ENCODE measurements at places on chromosomes 7 and 10.
A peak's percentile ranks its signal among the peaks of the same experiment; 100 is the strongest.

- DNase-seq, result no peak
Observed at GRCh38 chr7:89238156-89238555, 442.6 kb upstream of the TEX47 start.

GRCh38 chr10:117662126-117662525 is 119.6 kb downstream of the EMX2 start:
- DNase-seq, result no peak

DNA sequence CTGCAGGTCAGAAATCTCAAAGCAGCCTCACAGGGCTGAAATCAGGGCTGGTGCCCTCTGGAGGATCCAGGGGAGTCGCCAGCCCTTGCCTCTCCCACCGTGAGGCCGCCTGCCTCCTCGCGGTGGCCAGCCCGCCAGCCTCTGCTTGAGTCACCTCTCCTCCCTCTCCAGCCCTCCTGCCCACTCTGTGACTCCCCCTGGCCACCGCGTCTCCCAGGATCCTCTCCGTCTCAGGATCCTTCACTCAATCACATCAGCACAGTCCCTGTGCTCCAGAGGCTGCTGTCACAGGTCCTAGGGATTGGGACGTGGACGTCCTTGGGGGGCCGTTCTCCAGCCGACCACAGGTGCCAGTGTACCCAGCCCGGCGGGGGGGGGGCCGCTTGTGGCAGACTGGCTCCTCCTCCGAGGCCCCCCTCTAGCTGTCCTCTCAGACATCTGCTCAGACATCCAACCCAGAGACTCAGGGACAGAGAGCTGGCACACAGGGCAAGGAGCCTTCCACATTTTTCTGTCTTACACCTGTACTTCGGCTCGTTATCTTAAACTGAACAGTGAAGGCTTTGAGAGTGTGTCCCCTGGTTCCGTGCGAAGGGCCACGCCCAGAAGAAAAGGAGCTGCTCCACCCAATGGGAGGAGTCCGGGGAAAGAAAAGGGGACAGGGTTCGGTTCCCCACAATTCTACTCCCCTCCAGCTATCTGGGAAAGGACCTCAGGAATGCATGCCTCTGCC is 9.4 kb upstream of the PPP2R2D start:
- no peak for DNase-seq

GRCh38 chr7:157937406-157937805 is 600.6 kb downstream of the DNAJB6 start:
- DNase-seq, result no peak

DNA sequence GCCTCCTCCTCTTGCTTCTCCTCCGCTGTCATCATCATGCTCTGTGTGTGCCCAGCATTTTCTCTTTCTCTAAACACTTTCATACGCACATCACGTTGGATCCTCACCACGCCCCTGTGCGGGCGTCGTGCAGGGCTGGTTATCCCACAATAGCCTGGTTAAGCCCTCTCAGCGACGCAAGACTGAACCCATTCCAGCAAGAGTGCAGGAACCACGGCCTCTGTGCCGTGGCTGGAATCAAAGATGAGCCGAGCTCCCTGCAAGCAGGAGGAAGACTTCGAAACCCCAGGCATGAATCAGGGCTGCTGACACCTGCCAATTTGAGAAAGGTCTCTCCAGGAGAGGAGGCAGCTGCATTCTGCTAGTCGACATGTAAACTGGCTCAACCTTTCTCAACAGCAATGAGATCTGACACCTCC is 74.8 kb upstream of the FOXK1 start:
- DNase-seq, result no peak

DNA sequence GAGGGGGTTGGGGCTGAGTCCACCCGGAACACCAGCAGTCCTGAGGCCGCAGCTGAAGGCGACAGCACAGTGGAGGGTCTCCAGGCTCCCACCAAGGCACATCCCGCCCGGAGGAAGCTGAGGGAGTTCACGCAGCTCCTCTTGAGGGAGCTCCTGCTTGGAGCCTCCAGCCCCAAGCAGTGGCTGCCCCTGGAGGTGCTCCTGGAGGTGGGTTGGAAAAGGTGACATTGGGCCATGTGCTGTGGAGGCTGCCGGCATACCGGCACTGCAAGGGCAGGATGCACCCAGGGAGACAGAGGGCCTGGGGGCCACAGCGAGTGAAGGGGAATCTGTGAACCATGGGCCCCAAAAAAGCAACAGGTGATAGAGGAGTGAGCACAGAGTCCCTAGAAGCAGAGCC is 119.4 kb downstream of the LRRC18 start:
- no peak for DNase-seq

DNA sequence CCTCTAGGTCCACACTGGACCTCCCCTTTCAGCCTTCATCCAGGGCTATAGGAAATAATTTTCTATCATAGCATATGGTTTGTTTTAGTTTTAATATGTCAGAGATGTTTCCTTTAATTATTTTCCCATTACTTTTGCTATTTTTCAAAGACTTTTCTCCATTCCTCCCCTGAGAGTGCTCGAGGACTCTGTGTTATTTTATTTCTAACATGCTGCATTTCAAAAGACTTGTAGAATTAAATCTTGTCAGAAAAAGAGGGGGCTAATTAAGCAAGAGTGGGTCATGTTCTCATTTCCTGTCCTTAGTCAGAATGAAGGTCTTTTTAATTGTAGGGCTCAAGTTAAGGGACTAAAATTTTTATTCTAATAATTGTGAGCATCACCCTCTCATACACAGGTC is 71.6 kb upstream of the CTTNBP2 start:
- no peak for DNase-seq

GRCh38 chr10:51547941-51548340 is 151.5 kb downstream of the CSTF2T start:
- no peak for DNase-seq

DNA sequence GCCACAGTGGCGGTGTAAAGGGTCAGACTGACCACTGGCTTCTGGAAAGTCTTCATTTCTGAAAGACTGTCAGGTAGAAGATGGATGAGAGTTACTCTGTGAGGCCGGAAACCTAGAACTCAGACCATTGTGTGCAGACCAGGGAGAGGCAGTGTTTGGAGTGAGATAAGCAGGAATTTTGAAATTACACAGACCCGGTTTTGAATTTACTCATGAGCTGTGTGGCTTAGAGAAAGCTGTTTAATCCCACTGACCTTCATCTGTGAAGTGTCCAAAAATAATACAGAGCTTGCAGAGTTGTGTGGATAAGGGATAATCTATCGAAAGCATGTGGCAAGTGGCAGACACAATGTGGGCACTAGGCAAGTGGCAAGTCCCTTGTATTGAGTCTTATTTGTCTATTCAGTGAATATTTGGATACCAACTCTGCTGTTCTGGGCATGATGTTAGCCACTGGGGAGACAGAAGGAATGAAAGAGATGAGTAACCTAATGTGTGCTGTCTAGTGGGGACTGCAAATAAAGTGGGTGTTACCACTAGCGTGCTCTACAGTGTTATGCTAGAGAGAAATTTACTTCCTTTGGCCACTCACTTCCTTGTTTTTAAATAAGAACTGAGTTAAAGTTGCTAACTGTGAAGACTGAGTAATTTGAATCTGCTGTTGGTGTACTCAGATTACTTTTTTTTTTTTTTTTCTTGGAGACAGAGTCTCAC is 69.4 kb downstream of the KIAA1217 start:
- no peak for DNase-seq

GRCh38 chr10:78511324-78512204 is 477.9 kb downstream of the RPS24 start:
- DNase-seq, result no peak

DNA sequence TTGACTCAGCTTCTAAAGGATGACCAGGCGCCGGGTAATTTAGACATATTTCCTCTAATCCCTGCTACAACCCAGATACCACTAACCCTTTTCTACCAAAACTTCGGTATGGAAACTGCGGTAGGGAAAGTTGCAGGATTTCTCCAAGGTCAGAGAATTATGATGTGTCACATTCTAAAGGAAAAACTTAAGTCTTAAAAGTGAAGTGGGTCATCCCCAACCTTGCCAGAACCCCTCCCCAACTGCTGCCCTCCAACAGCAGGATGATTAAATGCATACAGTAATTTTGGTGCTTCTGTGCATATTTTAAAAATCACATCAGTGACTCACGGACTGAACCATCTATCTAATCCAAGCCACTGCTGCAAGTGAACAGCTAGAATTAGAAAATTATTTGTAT is 52.7 kb downstream of the GRB10 start:
- no peak for DNase-seq

GRCh38 chr7:18202315-18203045 is 174.8 kb upstream of the PRPS1L1 start:
- no peak for DNase-seq

- no peak for DNase-seq
Observed at GRCh38 chr10:60123668-60124067, 217.3 kb upstream of the CCDC6 start.

DNA sequence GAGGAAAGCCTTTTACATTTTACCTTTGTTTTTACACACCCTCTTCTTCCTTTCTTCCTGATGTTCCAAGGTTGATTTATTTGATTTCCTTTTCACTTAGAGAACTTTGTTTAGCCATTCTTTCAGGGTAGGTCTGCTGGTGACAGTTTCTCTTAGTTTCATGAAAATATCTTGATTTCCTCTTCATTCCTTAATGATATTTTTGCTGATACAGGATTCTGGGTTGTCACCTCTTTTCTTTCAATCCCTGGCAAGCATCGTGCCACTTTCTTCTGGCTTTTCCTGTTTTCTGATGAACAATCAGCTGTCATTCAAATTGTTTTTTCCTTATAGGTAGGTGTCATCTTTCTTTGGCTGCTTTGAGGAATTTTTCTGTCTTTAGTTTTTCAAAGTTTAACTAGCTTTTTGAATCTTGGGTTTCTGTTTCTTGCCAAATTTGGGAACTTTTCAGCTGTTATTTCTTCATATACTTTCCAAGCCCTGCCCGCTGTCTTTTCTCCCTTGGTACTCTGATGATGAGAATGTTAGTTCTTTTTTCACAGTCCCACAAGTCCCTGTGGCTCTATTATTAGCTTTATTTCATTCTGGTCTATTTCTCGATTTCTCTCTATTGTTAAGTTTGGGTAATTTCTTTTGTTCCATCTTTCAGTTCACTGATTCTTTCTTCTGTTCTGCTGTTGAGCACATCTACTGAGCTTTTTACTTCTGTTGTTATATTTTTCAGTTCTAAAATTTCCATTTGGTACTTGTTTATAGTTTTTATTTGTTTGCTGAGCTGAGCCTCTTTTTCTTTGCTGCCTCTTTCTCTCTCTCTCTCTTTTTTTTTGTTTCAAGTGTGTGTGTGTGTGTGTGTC is 102.6 kb downstream of the CCNY start:
- DNase-seq, result no peak

DNA sequence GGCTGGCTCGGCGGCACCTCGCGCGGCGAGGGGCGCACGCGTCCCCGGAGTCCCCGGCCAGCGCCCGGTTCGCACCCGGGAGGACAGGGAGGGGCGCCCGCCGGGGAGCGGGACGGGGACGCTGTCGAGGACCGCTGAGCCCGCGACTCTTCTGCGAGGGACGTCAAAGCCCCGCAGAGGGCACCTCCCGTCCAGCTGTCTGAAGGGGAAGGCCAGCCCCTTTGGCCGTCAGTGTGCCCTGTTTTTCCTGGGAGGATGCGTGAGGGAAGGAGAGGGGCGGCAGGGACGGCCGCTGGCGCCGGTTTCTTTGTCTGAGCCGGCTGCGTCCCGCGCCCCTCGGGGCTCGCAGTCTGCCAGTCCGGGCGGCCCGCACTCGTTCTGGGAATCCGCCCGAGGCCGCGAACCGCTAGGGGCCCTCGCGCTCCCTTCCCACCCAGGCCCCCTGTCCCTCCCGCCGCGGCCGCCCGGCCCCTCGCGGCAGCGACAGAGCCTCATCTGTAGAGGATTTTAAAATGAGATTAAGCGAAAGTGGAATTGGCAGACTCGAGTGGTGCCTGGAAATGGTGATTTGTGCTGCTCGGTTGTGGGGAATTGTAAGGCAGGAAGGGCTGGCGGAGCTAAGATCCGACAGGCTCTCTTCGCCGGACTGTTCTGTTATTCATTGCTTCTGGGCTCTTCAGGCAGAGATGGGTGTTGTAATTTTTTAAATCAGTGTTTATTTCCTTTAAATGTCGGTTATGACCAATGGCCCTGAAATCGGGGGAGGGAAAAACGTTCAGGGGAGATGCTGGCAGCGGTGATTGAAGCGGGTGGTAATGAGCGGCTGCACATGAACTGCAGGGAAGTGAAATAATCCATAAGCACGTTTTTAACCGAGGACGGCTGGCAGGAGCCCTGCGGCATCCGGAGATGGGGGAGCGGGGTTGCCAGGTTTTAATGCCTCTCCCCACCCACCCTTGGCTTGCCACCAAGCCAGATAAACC is 618 bp upstream of the RELN start:
- DNase-seq, result no peak

GRCh38 chr7:34928052-34928451 is 109.2 kb downstream of the DPY19L1 start:
- DNase-seq, result peak; percentile 20

- peak; percentile 93 for DNase-seq
Observed at GRCh38 chr10:69089638-69090599, 2.0 kb downstream of the SRGN start.

DNA sequence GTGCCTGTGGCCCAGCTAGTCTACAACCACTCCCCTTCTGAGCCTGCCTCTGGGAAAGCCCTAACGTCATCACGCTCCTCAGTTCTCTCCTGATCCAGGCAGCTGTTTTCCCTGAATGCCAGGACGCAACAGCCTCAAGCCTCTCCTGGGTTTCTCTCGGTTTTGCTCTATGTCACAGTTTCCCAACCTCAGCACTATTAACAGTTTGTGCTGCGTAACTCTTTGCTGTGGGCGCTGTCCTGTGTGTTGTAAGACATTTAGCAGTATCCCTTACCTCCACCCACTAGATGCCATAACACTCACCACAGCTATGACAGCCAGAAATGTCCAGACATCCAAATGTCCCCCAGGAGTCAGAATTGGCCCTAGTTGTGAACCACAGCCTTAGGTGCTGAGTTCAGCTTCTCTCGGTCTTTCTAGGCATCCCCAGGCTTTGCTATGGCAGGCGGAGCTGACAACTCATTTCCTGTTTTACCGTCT is 226.3 kb upstream of the NPVF start:
- no peak for DNase-seq

- DNase-seq, result no peak
Observed at GRCh38 chr7:22597844-22598243, 97.9 kb upstream of the STEAP1B start.

DNA sequence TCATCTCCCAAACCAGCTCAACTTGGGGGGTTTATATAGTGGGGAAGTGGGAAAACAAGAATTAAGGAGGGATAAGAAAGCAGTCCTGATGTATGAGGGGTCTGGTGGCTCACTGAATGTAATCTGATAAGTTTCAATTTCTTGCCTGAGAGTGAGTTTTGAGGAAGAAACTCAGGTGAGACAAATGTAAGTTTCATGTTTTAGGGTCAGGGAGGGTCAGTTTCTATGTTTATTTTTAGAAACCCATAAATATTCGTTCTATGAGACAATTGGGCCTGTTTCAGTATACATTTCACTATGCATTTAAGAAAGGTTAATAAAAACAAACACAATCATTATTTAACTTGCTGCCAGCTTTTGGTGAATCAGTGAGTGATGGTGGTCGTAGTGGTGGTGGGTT is 128.0 kb upstream of the MBL2 start:
- no peak for DNase-seq

Data from T-helper 1 cell (primary cell).